ENCODE measurements at places on chromosomes 11 and 22. TPM values are rescaled to one million over a fixed set of nuclear protein-coding genes. Genes with fewer than 3 reads are reported as not detected.

SLN gene
- total RNA-seq = 2.5 TPM

CBLIF gene
- not detected for total RNA-seq

RBMXL2 gene
- total RNA-seq = not detected

CTSF gene
- total RNA-seq = 32.8 TPM

IL18BP gene
- 2.9 TPM for total RNA-seq

EFCAB6 gene
- total RNA-seq = 0.42 TPM

CEP126 gene
- 2.1 TPM for total RNA-seq

KCNJ4 gene
- 1.1 TPM for total RNA-seq

HIRA gene
- 23.0 TPM for total RNA-seq

SGSM1 gene
- total RNA-seq = 0.57 TPM

FLRT1 gene
- 0.05 TPM for total RNA-seq

OR4D5 gene
- total RNA-seq = not detected

FBLN1 gene
- 59.9 TPM for total RNA-seq

IL17REL gene
- 0.08 TPM for total RNA-seq

ZNF195 gene
- total RNA-seq = 16.6 TPM

All from A549 treated with AZD2906 at 1 μM for 4 hours (cell line).